A549 treated with DMSO at 1 μM for 4 hours (cell line): ENCODE measurements at places on chromosomes 4 and X. TPM values are rescaled to one million over a fixed set of nuclear protein-coding genes. Genes with fewer than 3 reads are reported as not detected.

The ZCCHC12 gene
- 0.12 to 0.17 TPM (median 0.15 TPM) in 4 of 5 replicates, not detected in the other for total RNA-seq

The PLRG1 gene
- total RNA-seq = 58.6 to 69.3 TPM (median 61.2 TPM) in 5 replicates

The TMPRSS11F gene
- not detected in 5 replicates for total RNA-seq

The MAGEA9B gene
- total RNA-seq = 0.07 TPM in 1 of 5 replicates, not detected in the others

The MAP7D3 gene
- total RNA-seq = 12.1 to 15.1 TPM (median 14.3 TPM) in 5 replicates

The IL13RA2 gene
- total RNA-seq = 0.06 to 0.27 TPM (median 0.08 TPM) in 4 of 5 replicates, not detected in the other

The PRKX gene
- total RNA-seq = 17.7 to 26.4 TPM (median 21.9 TPM) in 5 replicates

The SPIN2A gene
- total RNA-seq = 0.10 to 0.23 TPM (median 0.15 TPM) in 5 replicates

The ARAF gene
- total RNA-seq = 52.8 to 63.9 TPM (median 55.5 TPM) in 5 replicates

The BMX gene
- total RNA-seq = not detected in 5 replicates

The NPNT gene
- total RNA-seq = 0.19 to 0.41 TPM (median 0.22 TPM) in 5 replicates

The AFF2 gene
- total RNA-seq = not detected in 5 replicates

The FMR1NB gene
- not detected in 5 replicates for total RNA-seq

The MND1 gene
- total RNA-seq = 12.1 to 15.1 TPM (median 14.0 TPM) in 5 replicates

The SSX3 gene
- not detected in 5 replicates for total RNA-seq

The NLGN3 gene
- total RNA-seq = 0.91 to 1.4 TPM (median 0.94 TPM) in 5 replicates

The RAB40AL gene
- 0.13 to 0.21 TPM (median 0.15 TPM) in 3 of 5 replicates, not detected in the others for total RNA-seq

The DUSP9 gene
- total RNA-seq = 0.84 to 1.6 TPM (median 1.2 TPM) in 5 replicates

The RTL3 gene
- total RNA-seq = 0.06 TPM in 1 of 5 replicates, not detected in the others

The CDKL5 gene
- 3.8 to 7.0 TPM (median 6.2 TPM) in 5 replicates for total RNA-seq

The MAGED4 gene
- 7.2 to 10.4 TPM (median 9.5 TPM) in 5 replicates for total RNA-seq

The PNMA6A gene
- total RNA-seq = 4.3 to 5.3 TPM (median 4.8 TPM) in 5 replicates

The KIAA1210 gene
- total RNA-seq = 0.01 TPM in 1 of 5 replicates, not detected in the others

The MSANTD1 gene
- total RNA-seq = 0.15 to 0.18 TPM (median 0.16 TPM) in 4 of 5 replicates, not detected in the other

The SSX1 gene
- total RNA-seq = not detected in 5 replicates

The SPANXD gene
- total RNA-seq = 0.17 TPM in 1 of 5 replicates, not detected in the others

The ANKRD50 gene
- total RNA-seq = 3.8 to 6.1 TPM (median 5.6 TPM) in 5 replicates

The SNCA gene
- 0.05 to 0.14 TPM (median 0.09 TPM) in 3 of 5 replicates, not detected in the others for total RNA-seq
